ENCODE measurements at places on chromosomes 1 and 21.

DNA sequence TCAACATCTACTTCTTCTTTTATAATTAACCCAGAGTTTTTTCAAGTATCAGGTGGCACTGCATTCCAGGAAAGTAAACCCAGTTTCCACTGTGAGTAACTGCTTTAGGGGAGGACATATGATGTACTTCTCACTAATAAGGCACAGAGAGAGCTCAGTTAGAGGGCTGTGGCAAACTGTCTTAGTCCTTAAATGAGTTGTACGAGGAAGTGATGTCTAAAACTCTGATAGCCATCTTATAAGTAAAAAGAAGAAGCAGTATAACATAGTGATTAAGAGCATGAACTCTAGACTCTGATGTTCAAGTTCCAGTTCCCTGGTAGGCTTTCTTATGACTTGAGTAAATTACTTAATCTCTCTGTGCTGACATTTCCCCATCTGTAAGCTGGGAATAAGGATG, 58.7 kb upstream of the PTGS2 start:
- DNase-seq = no peak

DNA sequence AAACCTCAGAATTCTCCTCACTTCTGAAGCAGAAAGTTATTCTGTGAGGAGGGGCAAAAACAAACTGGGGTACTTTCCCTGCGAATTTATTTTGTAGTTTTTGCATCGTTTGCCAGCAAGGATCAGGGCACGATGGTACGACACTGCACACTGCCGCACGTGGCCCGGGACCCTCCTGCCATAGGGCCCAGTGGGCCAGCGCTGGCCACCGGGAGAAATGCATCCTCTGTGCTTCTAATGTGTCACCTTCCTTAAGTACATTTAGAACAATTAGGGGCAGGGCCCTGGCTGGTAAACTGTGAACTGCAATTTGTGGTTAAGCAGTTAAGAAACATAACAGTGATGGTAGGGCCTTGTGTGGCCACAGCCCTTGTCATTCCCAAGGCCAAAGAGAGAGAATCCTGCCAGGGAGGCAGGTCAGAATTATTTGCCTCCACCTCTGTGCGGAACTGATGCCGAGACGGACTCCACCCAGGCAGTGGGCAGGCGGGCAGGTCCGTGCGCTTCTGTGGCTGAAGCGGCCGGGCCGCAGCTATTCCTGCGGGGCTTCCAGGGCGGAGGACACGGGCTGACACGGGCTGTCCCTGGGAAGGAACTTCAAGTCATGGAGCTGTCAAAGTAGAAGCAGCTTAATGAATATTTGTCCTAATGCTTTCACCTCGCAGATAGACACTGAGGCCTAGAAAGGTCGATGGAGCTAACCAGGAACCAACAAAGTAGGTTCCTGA, 12.5 kb downstream of the GPR137B start:
- DNase-seq = no peak

GRCh38 chr1:230626232-230626631, 16.0 kb upstream of the COG2 start:
- DNase-seq = no peak

DNA sequence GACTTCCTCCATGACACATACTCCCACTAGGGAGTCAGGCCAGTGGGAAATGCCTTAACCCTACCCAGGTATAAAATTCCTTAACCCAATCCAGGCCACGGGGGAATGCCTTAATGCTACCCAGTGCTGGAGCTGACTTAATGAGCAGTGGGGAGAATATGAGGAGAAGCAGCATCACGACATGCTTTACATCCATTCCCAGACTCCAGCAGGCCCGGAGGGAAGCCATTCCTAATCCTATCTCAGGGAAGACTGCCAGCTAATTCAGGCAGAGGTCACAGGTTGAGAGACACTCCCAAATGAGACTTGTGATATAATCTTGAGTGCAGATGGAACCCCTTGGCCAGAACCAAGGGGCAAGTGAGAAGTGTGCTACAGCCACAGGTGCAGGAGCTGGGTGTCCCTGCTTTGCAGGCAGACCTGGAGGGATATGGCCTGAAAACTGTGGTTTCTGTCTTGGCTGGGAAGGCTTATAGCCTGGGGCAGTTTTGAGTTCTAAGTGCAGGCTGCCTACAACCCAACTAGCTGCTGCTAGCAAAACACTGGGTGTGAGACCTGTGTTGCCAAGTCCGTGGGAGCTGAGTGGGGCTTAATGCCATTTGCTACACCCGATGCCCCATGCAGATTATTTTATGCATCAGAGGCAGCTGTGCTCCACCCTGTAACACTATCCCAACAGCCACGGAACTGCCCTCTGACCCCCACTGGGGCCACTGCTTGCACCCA, 45.1 kb upstream of the GUCA2A start:
- no peak for DNase-seq

DNA sequence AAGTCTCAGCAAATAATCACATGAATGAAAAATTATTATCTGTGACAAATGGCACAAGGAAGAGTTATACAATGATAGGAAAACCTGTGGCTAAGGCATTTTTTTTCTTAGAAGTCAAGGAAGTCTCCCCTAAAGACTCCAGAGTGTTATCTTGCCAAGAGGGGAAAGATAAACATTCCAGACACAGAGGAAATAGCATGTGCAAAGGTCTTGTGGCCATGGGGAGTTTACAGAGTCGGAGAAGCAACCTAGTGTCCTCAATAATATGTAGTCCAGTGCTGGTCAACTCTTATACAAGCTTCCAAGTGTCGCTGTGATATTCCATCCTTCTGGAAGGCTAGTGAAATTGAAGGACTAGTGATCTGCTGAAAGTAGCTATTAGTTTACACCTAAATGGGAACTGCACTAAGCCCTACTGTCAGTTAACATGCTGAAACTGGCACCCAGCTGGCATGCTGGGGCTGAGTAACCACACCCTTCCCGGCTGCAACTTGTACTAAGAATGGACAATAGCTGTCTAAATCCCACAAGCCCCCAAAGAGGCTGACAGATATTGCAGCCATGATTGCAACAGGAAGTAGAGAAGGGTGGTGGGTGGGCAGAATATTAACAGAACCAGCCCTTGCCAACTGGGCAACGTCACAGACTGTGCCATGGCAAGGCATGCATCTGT, 11.5 kb upstream of the ATP1B1 start:
- DNase-seq = no peak

- DNase-seq = no peak
These were observed 2.4 kb upstream of the PIK3R3 start for GRCh38 chr1:46134660-46135331.

DNA sequence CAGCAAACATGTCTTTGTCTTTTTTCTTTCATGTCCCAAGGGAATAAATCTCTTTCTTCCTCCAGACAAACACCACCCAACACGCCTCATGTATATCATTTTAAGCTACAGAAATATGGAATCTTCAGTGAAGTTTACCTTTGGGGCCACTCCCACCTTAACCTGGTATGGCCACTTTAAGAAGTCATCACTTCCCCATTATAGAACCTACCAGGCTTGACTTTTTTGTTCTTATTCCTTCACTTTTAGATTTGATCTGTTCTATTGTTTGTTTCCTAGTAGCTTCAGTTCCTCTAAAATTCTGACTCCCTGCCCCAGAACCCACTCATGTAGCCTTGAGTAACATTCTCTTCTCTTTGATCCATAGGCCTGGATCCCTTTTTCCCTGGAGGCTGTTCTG, 226.3 kb downstream of the HLX start:
- DNase-seq = no peak

GRCh38 chr1:176559878-176560277, 96.9 kb downstream of the PAPPA2 start:
- DNase-seq = peak; percentile 80

- DNase-seq = no peak
These were observed 40.7 kb downstream of the MAP3K21 start for GRCh38 chr1:233368106-233368788.

DNA sequence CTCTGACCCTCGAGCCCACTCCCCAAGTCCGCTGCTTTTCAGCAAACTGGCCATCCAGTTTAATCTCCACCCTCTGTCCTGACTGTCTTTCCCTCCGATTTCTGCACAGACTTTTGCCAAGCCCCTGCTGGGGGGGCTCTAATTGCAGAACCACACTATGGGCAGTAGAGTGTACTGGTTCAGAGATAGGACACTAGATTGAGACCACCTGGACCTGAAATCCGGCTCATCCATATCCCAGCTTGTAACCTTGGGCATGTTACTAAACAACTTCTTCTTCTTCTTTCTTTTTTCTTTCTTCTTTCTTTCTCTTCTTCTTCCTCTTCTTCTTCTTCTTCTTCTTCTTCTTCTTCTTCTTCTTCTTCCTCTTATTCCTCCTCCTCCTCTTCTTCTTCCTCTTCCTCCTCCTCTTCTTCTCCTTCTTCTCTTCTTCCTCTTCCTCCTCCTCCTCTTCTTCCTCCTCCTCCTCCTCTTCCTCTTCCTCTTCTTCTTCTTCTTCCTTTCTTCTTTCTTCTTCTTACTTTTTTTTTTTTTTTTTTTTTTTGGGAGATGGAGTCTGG, 7.7 kb downstream of the LRRC71 start:
- no peak for DNase-seq

DNA sequence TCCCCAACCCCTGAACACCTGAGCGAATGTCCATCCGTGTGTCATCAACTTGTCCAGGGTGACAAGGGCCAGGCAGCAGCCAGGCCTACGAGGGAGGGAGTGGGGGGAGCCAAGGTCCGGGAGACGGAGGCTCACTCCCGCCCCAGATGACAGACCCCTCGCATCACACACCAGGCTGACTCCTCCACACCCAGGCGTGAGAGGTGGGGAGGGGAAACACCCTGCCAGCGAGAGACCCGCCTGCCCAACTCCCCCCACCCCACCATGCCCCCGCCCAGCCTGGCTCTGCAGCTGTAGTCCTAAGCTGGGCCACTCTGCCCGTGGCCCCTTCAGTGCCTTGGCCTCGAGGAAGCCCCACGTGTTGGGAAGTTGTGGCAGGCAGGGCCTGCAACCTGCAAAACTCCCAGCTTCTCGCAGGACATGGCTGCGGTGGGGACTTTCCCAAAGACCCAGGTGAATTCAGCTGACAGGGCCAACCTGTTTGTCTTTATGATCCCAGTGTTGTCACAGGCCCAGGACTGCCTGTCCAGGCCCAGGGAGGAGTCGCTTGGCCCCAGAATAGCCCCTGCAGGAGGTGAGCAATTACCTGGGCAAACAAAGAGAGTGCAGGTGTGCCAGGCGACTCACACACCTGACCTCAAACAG, 62.9 kb downstream of the RIPK4 start:
- no peak for DNase-seq

- no peak for DNase-seq
These were observed 31.1 kb downstream of the MRAP start for GRCh38 chr21:32329776-32330175.

DNA sequence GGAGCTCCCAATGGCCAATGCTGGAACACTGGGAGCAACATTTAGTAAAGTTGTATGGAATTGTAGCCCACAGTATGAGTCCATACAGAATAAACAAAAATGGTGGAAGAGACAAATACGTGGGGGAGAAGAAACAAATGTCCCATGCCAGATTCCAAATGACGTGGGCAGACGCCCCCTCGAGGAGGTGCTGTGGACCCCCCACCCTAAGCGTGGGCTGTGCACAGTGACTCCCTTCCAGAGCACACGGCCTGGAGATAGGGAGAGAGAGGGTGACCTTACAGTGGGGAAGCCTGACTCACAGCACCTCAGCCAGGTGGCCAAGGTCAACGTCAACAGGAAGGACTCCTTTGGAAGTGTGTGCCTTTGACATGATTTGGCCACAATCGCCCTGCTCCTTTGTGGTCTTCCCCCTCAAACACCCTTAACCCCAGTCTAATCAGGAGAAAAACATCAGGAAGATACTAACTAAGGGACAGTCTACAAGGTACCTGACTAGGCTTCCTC, 13.7 kb upstream of the PDE9A start:
- no peak for DNase-seq

- DNase-seq = no peak
These were observed 296.0 kb downstream of the HHAT start for GRCh38 chr1:210624722-210625121.

DNA sequence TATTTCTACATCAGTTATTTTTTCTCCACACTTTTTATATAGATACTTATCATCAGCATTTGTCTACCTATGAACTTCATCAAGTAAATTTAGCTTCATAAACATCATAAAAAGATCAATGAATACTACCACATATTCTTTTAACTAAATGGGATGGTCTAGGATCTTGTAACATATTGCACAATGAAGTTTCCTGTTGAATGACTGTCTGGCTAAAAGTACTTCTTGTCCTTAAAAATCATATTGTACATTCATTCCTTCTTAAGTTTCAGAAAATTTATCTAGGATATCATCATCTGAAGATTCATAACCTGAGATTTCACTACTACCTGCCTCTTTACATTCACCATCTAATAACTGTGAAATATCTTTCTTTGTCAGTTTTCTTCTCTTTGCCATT, 69.0 kb downstream of the MAGI3 start:
- DNase-seq = no peak

DNA sequence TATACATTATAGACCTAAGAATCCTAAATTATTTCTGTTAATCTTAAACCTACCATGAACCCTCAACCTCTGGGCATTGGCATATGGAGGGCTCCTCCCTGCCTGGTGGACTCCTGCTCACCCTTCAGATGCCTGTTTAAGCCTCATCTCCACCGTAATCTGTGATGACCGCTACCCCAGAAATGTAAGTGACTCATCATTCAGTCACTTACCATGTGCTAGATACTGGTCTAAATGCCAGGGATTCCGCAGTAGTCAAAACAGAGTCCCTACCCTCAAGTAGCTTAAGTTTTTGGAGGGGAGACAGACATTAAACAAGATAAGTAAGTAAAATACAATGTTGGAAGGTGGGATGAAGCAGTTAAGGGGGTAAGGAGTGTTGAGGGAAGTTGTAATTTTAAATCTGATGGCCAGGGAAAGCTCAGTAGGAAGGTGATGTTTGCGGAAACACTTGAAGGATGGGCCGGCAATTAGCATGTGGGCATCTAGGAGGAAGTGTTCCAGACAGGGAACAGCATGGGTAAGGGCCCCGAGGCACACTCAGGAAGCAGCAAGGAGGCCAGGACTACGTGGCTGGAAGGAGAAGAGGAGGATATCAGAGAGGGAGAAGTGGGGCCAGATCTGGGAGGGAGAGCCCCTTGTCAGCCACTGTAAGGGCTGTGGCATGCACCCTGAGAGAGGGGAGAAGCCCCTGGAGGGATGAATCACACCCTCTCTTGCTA, 141.7 kb upstream of the HOOK1 start:
- no peak for DNase-seq

DNA sequence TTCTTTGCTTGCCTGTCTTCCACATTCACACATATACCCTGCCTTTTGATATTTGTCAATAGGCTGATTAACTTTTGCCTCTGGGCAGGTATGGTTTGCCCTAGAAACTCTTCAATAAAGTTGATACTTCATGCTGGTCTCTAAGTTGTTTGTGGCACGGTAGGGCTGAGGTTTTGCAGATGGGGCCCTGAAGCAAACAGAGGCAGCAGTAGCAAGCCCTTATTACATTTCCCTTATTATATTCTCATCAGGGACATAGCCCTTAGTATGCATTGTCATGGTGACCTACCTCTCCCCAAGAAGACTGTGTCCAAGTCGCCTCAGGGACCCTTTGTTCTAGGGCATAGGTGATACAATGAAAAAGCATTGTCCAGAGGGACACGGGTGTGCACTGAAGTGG, at the start of gene OR6P1:
Gene OR6P1 (minus strand): TSS at position 101 of the 400 bp plus-strand sequence. CDS start 6,976 bp downstream, outside the sequence.
- DNase-seq = no peak

DNA sequence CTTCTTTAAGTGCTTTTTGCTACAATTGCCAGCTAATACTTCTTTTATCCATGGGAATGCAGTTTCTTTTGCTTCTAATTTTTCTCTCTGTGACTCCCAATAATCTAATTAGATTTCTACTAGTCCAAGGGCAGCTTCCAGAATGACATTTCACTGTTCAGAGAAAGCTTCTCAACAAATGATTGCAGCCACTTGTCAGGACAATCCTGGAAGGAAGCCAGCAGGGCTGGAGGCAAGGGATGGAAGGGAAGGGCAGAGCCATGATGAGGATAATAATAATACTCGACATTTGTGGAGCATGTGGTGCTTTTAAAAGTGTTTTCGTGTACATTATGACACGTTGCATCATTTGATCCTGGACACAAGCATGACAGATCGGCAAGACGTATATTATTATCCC, 19.4 kb downstream of the F11R start:
- DNase-seq = no peak
